Immature natural killer cell (primary cell): ENCODE measurements at places on chromosomes 2 and 18. TPM values are rescaled to one million over a fixed set of nuclear protein-coding genes. Genes with fewer than 3 reads are reported as not detected.

The TEKT4 gene
- polyA plus RNA-seq: not detected

The FEV gene
- not detected for polyA plus RNA-seq

The ZNF385B gene
- not detected for polyA plus RNA-seq

The ADRA2B gene
- polyA plus RNA-seq: 0.83 TPM

DNA sequence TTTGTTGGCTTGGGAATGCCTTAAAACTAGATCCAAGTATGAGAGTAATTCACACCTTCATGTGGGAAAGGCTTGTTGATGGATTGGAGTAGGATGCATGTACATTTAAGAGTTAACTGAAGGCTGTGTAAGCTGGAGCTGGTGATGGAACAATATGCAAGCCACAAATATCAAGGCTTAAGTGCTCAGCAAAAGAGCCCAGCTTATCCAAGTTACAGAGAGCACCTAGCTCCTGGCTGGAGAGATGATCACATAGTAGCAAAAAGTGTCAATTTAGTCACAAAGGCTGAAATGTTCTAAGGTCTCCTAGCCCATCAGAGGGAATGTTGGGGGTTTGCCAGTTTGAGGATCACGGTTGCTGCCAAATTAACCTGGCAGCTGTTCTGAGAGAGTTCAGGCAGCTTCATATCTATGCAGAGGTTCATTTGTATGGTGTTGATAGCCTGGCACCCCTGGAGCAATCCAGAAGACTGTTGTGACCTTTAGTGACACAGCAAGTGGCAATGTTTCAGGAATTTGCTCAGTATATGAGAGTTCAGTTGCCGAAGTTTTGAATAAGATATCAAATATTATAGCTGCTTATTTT lies 228.2 kb downstream of the DOK6 start:
- no peak for DNase-seq

DNA sequence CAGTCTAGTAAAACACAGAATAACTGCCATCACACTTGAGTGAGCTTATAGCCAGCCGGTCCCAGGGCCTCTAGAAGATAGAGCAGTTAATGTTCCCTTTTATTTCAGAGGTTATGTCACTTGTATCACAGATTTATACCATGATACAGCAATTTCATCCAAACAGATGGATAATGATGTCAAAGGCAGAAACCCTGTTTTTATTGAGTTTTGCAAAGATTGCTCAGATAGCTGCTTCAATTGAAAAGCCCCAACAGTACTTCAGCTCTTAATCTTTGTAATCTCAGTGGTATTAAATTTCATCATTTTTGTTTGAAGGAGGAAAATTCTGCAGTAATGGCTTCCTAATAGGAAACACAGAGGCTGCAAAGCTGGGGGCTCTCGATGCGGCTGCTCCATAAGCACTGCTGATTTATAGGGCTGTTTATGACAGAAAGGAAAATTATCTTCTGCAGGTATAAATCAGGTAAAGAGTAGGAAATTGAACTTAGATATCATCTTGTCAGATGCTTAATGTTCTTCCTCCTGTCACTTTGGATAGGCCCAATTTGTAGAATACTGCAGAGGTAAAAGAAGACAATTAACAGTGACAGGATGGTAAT lies 112.3 kb downstream of the LNPK start:
- no peak for DNase-seq

DNA sequence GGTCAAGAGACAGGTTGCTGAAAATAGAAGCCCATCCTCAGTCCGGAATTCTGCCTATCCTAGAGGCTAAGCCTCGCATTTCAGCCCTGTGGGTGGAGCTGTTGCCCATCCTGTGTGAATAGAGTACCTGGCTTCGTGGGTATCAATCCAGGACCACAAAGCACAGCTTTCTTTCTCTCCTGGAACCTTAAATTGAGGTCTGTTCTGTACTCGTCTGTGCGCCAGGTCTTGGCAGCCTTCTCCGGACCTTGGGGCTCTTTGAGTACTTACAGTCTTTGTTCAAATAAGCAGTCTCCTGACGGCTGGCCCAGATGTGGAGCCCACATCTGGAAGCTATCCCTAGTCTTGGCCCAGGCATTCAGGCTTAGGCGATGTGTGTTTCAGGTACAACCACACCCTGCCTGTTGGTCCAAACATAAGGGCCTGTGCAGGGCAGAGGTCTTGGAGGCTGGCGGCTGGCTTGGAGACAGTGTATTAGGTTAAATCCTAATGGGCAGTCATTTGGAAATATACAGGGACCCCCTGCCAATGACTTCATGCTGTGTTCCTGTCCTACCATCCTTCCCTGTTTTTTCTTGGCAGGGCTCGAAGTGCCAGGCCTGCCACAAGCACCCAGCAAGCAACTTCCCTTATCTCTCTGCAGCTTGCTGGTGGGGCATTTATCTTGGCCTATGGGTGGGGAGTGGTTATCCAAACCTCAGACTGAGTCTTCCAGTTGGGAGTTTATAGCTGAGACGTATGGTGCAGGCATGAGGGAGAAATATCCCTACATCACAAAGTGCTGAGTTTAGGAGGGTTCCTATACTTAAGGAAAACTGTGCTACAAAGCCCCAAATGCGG lies 294.1 kb downstream of the BCL2 start:
- DNase-seq: no peak

DNA sequence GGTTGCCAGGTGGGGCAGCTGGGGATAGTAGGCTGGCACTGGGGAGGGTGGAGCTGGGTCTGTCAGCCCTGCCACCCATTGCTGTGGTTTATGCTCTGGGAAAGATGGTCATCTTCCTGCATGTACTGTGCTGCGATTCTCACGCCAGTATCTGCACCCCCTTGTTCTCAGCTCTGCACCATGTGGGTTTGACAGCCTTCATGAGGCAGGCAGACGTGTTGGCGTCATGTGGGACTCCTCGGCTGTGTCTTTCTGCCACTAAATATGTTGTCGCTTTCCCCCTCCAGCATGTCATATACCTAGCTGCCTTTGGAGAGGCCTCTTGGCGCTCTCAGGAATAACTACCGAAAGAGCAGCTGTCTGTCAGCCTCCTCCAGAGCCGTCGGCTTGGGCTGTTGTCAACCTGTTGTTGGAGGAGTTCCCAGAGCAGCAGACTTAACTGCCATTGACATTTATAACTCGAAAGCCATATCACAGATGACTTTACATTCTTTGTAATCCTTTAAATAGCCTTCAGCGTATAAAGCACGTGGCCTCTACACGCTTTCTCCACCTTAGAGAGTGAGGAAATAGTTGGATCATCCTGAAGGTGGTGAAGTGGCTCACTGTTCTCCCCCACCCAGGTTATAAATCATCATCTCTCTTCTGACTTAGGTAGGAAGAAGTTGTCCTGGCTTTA lies 80.4 kb upstream of the MGAT5 start:
- DNase-seq: peak; percentile 22

DNA sequence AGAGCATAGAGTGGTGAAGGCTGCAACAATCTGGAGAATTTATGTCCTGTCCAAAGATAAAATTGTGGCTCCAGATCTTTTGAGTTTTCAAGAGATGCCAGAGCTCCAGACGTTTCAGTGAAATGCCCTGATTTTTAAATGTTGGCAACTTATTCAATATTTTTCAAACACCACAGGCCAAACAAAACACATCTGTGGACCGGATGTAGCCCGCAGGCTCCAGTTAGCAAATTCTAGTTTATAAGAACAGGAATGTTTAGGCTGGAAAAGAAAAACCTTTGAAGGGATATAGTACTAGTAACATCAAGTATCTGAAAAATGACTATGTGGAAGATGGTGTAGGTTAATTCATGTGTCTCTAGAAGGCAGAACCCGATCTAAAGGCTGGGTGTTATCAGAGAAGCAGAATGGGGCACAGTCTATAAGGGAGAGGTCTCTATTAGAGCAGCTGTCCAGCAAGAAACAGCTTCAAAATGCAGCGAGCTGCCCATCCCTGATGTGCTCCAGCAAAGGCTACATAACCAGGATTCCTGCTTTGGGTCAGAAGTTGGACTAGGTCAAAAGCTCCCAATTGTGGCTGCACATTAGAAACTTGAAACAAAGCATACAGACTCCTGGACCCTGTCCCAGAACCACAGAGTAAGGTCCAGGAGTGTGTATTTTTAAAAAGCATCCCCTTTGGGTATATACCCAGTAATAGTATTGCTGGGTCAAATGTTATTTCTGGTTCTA lies 105.9 kb downstream of the ANKRD44 start:
- no peak for DNase-seq

GRCh38 chr18:12306752-12307700 lies 1.0 kb upstream of the TUBB6 start:
- DNase-seq: no peak

DNA sequence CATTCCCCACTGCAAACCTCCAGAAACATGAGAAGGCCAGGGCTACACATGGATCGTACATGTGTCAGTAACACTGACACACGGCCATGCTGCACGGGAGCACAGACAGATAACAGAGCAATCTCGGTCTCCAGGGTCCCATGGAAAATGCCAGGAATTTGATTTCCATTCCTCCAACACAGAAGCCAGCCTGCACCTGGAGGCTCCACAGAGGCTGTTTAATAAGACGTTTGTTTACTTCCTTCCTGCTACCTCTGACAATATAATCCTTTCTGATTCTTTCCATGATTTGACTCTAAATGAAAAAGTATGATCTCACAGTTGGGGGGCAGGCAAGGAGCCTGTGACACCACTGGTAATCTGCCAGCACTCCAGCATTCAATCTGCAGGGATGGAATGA lies 210.9 kb upstream of the DDX18 start:
- DNase-seq: no peak

DNA sequence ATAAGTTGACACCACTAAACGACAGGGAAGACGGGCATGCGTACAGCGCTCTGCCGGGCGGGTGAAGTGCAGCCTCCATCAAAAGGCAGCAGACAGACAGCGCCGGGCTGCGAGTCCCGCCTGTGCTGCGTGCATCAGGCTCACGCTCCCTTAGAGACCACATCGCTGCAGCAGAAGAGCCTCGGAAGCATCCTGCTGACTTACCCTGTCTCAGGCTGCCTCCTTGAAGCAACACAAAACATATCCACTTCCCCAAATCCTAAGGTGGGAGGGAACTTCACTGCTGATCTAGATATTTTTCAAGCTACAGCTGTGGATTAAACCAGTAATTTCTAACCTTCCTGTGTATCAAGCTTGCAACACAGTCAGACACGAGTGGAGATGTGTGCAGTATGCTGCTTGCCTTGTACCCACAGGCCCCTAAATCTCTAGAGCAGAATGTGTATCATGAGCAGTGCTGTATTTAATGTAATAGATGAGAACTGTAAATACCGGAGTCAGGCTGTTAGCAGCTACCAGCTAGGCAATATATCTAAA lies 6.4 kb downstream of the MYT1L start:
- no peak for DNase-seq

DNA sequence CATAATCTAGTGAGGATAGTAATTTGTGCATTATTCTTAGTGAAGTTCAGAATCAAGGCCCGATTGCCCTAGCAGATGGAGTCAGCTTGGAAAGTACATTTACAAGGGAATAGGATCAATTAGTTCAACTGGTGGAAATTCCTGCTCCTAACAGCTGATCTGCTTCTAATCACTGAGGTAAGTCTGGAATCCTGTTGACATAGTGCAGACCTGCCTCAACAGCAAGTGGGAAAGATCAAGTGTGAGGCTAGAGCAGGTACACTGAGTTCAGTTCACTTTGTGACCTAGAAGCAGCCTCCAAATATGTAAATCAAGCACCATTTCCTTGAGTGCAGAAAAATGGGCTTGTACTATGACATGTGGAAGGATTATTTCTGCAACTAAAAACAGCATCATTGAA lies 111.2 kb upstream of the NOSTRIN start:
- no peak for DNase-seq

- DNase-seq: no peak
Observed at GRCh38 chr18:72869226-72870185, 1.7 kb upstream of the NETO1 start.

- no peak for DNase-seq
Observed at GRCh38 chr2:27264753-27265535, 2.1 kb upstream of the SLC30A3 start.

DNA sequence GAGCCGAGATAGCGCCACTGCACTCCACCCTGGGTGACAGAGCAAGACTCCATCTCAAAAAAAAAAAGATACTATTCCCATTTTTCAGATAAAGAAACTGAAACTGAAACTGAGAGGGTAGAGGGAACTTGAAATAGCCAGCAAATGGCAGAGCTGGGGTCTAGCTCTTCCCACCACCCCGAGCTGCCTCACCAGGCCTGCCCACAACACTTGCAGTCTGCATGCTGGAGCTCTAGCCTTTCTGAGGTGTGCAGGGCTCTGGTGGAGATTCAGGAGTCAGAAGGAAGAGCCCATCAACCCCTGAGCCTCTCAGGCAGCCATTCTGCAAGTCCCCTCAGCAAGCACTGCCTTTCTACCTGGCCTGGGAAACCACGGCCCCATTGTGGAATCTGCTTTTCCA lies 14.3 kb downstream of the EDAR start:
- DNase-seq: no peak

DNA sequence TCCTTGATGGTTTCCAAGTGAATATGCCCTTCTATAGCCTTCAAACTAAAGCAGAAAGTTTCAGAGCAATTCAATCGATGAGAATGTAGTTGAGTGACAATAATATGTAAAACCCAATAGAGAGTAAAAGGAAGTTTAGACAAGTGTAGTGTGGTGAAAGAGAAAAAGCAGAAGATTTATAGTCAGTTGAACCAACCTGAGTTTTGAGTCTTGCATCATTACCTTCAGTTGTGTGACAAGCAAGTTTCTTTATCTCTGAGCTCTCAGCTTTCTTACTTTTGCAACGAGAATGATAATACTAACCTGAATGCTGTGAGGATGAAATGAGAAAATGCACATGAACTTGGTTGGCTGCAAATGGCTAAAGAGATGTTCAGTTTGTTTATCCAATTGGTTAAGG lies 40.6 kb upstream of the TMEM247 start:
- DNase-seq: no peak

GRCh38 chr2:219736209-219736608 lies 108.8 kb downstream of the SLC4A3 start:
- DNase-seq: no peak

- DNase-seq: no peak
Observed at GRCh38 chr2:217249121-217250012, 389.5 kb upstream of the TNP1 start.

- DNase-seq: no peak
Observed at GRCh38 chr2:11100976-11101375, 54.3 kb upstream of the SLC66A3 start.

DNA sequence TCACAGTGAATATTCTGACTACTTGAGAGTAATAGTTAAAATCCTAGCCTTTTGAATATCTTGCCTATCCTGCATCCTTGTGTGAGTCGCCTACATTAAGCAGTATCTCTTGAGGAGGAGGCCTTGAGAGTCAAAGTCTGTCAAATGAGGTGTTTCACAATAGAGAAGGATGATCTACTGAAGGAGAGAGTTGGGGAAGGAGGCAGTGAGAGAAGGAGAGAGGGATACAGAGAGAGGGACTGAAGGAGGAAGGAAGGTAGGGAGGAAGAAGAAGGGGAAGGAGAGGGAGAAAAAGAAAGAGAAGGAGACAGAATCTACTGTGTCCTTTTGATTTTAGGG lies 123.6 kb upstream of the CYP26B1 start:
- DNase-seq: no peak
